Thoracic aorta (tissue), 2 donors: ENCODE measurements at places on chromosomes 5 and 9. TPM values are rescaled to one million over a fixed set of nuclear protein-coding genes. Genes with fewer than 3 reads are reported as not detected.

GRCh38 chr5:174545926-174546325 lies 178.5 kb upstream of the MSX2 start:
- no peaks in the 10 kb centered on the region for H3K27me3 ChIP-seq
- H3K4me1 ChIP-seq: peaks cover 22% of the 10 kb centered on the region
- DNase-seq: no peak
- no peak overlapping the region for H3K4me3 ChIP-seq
- no peak overlapping the region for H3K27ac ChIP-seq

Gene IRX1
- 11.1 TPM for total RNA-seq

- no peak for DNase-seq
- H3K4me1 ChIP-seq: no peaks in the 10 kb centered on the region
- no peak overlapping the region for H3K4me3 ChIP-seq
- H3K27me3 ChIP-seq: no peaks in the 10 kb centered on the region
These were observed 194.8 kb downstream of the AUH start for GRCh38 chr9:91166796-91167366.

- no peak overlapping the region for H3K4me3 ChIP-seq
- peaks cover 11% of the 10 kb centered on the region for H3K4me1 ChIP-seq
- no peaks in the 10 kb centered on the region for H3K36me3 ChIP-seq
- no peaks in the 10 kb centered on the region for H3K27me3 ChIP-seq
- DNase-seq: no peak
These were observed 35.3 kb downstream of the MED27 start for GRCh38 chr9:132044176-132044875.

Gene TMC1
- not detected for total RNA-seq

DNA sequence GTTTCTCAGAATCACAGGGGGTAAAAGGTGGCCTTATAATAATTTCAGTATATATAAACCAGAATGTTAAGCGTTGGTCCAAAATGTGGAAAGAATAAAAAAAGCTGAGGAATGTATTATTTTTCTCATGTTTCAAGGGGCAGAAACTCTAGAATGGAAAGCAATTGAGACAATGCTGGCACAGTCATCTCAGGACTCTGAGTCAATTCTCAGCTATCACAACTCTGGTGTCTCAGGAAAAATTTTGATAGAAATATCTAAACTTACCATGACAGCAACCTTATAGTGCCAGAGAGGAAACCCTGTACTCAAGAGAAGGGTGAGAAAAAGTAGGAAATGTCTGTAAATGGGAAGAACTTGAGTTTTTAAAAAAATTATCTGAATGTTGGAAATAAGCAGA lies 1189.4 kb upstream of the NUDT12 start:
- no peaks in the 10 kb centered on the region for H3K4me1 ChIP-seq
- no peak overlapping the region for H3K4me3 ChIP-seq
- no peaks in the 10 kb centered on the region for H3K36me3 ChIP-seq

Gene MPDZ
- total RNA-seq: 61.2 TPM

Gene CPLANE1
- total RNA-seq: 44.0 TPM

GRCh38 chr5:178328826-178329730 lies 96.5 kb upstream of the PHYKPL start:
- no peak overlapping the region for H3K4me3 ChIP-seq
- DNase-seq: no peak
- H3K27ac ChIP-seq: no peak overlapping the region
- H3K4me1 ChIP-seq: peaks cover 35% of the 10 kb centered on the region
